ENCODE measurements at places on chromosomes 5 and 9. TPM values are rescaled to one million over a fixed set of nuclear protein-coding genes. Genes with fewer than 3 reads are reported as not detected.

GRCh38 chr9:73182928-73183327 lies 31.3 kb downstream of the ANXA1 start:
- no peak for DNase-seq

- DNase-seq, result no peak
Measured at GRCh38 chr9:72646061-72646460, 124.7 kb downstream of the TMC1 start.

DNA sequence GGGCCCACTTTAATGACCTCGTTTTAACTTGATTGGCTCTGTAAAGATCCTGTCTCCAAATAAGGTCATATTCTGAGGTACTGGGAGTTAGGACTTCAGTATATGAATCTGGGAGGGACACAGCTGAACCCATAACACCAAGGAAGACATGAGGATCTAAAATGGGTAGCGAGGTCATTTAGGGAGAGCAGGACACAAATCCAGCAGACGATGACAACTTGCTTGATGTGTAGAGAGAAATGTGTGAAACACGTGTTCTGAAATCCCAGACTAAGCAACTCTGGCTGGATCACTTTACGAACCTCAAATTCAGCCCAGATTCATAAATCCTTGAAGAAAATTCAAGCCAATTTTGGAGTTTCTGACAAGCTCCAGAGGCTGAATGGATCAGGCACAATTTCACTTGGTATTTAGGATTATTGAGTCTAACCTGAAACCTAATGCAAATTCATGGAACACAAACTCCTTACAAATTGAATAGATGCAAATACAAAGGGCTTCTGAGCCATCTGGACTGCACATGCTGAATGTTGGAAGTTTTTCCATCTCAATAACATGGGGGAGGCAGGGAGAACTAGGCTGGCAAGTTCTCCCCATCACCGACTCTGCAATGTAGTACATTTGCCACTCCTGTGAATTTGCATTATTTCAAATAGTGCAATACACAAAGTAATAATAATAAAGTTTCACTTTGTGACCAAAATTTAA lies 74.0 kb upstream of the SLC30A5 start:
- no peak for DNase-seq

- DNase-seq, result no peak
Measured at GRCh38 chr5:44952376-44952775, 143.6 kb downstream of the MRPS30 start.

- DNase-seq, result no peak
Measured at GRCh38 chr5:68084396-68084795, 131.2 kb upstream of the PIK3R1 start.

DNA sequence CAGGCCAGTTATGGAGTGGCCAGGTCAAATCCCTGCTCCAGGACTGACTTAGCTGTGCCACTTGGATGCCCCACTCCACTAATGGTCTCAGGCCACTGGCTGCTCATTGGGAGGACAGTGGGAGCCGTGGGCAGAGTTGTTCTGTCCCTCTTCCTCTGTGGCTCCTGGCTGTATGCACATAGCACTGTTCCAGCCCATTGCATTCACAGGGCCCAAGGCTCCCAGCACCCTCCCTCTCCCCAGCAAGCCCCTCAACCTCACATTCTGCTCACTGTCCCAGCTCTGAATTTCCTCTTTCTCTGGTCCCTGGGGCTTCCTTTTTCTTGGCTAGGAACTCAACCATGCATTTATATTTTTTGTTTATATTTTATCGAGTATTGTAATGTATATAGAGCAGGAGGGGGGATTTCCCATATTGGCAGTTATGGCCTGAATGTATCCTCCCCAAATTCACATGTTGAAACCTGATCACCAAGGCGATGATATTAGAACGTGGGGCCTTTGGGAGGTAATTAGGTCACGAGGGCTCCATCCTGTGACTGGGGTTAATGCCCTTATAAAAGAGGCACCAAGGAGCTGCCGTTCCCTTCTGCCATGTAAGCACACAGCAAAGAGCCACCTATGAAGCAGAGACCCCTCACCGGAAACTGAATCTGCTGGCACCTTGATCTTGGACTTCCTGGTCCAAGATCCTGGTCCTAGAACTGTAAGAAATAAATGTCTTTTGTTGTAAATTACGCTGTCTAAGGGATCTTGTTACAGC lies 17.0 kb upstream of the MVB12B start:
- DNase-seq, result no peak

DNA sequence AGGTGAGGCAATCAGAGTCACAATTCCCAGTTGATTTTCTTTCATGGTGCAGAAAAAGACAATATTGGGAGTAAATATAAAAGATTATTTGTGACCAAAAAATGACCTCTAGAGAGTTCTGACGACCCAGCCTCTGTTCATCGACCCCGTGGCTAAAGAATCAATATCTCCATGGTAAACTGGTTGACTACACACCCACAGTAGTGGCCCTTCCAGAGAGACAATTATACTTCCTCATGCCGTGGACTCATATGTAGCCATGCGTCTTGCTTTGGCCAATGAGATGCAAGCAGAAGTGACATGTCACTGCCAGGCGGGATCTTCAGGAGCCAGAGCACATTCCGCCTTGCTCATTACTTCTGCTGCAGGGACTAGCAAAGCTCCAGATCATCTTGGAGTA lies 163.3 kb upstream of the RAD23B start:
- DNase-seq, result no peak

DNA sequence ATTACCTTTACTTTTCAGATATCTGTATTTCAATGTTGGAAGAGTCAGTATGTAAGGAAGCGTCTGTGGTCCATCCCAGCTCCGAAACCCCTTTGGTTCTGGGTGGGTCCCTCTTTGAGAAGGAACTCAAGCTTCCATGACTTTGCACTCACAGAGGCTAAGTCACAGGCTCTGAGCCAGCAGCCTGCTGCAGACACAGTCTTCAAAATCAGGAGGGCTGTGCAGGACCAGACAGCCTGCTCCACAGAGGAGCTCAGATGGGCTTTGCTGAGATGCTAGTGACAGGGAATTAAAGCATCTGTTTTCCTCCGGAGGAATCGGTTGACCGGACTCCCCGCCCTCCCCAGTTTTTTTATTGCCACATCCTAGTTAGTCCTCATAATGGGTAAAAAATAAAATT lies 126.4 kb upstream of the ICE1 start:
- DNase-seq, result no peak

- no peak for DNase-seq
Measured at GRCh38 chr9:127887792-127888191, 10.3 kb upstream of the AK1 start.

GRCh38 chr5:147746986-147747385 lies 35.5 kb downstream of the JAKMIP2 start:
- no peak for DNase-seq

- no peak for DNase-seq
Measured at GRCh38 chr9:27599102-27599869, 26.0 kb upstream of the C9orf72 start.

- no peak for DNase-seq
Measured at GRCh38 chr5:84130006-84130580, 254.6 kb downstream of the EDIL3 start.

DNA sequence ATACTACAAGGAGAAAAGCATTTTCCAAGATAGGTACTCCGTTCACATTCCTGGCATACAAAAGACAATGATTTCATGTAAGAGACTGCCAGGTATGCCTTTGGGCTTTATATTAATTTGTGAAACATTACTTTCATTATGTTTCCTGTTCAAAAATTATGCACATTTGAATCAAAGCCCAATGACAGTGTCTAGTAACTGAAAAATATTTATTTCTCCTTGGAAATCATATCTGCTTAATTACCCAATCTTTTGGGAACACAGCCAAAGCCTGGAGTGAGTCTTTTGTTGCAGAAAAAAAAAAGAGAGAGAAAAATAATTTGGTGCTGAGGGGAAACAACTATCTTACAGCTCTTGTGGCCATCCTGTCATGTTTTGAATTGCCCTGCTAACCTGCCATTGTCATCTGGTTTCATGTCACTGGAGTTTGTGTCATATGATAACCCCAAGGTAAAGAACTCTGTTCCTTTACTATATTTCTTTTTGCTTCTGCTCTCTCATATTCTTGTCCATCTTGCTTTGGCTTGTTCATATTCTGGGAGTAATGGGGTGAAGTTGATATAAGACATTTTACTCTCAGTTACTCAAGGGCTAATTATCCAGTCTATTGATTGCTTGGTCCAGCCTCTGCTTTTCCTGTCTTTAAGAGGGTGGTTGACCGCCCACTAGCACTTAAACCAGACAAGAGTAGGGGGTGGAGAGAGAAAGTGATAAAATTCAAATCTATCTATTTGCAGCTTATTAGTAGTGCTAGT lies 238.3 kb upstream of the NUDT12 start:
- no peak for DNase-seq

GRCh38 chr5:84783003-84783402 lies 398.3 kb upstream of the EDIL3 start:
- no peak for DNase-seq

- DNase-seq, result no peak
Measured at GRCh38 chr5:68200288-68200687, 15.3 kb upstream of the PIK3R1 start.

The SLC25A2 gene
- 0.64 TPM for total RNA-seq

The ABO gene
- total RNA-seq, result 2.8 TPM

The SPATA31D4 gene
- total RNA-seq, result not detected

The FREM1 gene
- 4.1 TPM for total RNA-seq

The ADAMTSL1 gene
- 4.2 TPM for total RNA-seq

The IL9 gene
- not detected for total RNA-seq

The FSD1L gene
- 5.9 TPM for total RNA-seq

The SLC36A3 gene
- not detected for total RNA-seq

The GAPT gene
- total RNA-seq, result 3.8 TPM
